ENCODE measurements at places on chromosomes 16 and 17.

DNA sequence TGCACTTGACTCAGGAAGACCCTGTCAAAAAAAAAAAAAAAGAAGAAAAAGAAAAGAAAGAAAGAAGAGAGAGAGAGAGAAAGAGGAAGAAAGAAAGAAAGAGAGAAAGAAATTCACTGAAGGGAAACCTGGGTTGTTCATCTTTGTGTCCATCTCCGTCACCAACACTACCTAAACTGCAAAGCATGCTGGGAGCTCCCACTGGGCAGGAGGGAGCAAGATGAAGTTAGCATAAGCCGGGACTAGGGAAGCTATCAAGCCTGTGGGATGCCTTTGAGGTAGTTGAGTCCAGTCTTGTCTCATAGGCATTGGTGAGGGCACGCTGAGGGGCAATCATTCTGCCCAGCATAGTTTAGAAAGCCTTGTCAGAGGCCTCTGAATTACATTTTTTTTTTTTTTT lies 7.6 kb upstream of the CBFB start:
- no peaks in the 10 kb centered on the region for H3K36me3 ChIP-seq
- DNase-seq = no peak
- H3K4me1 ChIP-seq = 0 out of 2 replicates have a peak, but pooled peaks cover 3% of the 10 kb centered on the region
- no peak overlapping the region for H3K27ac ChIP-seq
- no peak overlapping the region for H3K4me3 ChIP-seq

DNA sequence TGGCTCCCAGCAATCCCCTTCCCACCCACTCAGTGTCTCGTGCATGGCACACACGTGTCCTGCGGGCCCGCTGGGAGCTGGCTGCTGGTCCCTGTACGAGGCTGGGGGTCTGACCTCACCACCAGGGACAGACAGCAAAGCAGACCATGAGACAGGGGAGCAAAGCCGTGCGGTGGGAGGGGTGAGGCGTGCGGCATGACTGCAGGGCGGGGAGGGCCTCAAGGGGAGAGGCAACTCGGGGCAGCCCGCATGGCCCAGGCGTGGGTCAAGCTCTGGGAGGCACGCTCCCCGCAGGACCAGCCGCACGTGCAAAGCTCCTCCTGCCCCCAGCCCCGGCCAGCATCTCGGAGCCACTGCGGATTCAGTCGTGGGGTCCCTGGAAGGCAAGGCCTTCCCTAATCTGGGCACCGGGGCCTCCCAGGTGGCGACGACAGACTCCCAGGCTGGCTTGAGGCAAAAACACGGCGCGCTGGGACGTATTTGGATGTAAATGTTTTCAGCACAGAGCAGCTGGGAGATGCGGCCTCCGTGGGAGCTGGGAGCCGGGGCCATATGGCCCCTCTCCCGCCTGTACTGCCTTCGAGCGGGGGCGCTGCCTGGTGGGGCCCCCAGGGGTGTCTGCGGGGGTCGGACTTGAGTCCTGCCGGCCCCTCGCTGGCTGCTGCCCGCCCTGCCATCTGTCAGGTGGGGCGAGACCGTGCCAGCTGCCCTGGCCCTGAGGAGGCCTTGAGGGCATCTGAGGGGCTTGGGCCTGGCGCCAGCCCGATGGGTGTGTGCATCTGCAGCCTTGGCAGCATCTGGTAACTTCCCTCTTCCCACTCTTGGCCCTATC lies 12.2 kb upstream of the CBFA2T3 start:
- H3K36me3 ChIP-seq = no peaks in the 10 kb centered on the region
- no peak overlapping the region for H3K27ac ChIP-seq
- no peak for DNase-seq
- H3K27me3 ChIP-seq = no peaks in the 10 kb centered on the region
- H3K4me3 ChIP-seq = no peak overlapping the region

- H3K4me1 ChIP-seq = peaks cover 41% of the 10 kb centered on the region
- no peaks in the 10 kb centered on the region for H3K36me3 ChIP-seq
Observed at GRCh38 chr16:79991969-79992368, 391.4 kb upstream of the MAF start.

DNA sequence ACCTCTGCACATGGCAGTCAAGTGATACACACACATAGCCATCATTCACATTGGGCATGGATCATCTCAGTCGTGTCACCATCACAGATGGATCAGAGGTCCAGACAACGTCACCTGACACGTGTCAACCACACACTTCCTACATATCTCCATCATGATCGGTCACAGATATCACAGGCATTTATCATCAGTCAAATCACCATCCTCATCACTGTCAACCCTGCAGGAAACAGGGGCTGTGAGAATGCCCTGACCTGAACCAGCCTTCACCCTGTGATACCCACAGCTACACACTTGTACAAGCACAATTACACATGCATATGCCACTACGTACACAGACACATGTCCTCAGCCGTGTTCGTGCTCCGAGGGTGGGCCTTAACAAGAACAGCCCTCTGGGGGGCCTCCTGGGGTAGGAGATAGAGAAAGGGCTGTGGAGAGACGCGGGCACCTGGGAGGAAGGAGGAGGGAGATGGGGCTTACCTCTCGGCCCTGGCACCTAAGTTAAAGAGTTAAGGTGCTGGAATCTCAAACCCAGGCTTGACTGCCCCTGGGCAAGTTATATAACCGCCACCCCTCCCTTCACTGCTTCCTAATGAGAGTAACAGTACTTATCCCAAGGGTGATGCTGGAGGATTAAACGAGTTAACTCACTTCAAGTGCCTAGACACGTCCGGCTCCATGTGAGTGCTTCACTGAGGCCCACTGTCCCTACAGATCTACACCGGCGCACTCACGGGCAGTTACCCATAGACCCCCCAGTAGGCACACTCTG lies 1.1 kb downstream of the SLC12A4 start:
- H3K27me3 ChIP-seq = peaks cover 5% of the 10 kb centered on the region
- H3K4me3 ChIP-seq = peak overlapping the region; percentile 97
- DNase-seq = no peak
- H3K36me3 ChIP-seq = peaks cover 12% of the 10 kb centered on the region
- H3K27ac ChIP-seq = peak overlapping the region; percentile 92
- H3K4me1 ChIP-seq = peaks cover 44% of the 10 kb centered on the region

DNA sequence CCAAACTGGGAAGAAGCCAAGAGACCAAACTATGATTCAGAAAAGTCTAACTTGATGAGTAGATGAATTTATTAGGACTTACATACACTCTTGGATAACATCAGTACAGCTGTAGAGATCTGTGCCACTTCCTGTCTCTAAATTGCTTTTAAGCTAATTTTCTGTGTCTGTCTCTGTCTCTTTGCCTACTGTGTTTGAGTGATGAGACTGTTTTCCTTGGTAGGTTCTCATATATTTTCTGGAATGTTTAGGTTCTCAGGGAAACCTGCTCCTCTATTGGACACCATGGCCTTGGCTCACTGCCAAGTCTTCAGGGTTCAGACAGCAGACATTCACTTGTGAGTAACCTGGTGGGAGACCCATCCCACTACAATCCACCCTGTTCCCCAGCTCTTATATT lies 103.5 kb upstream of the KIF2B start:
- no peak overlapping the region for H3K4me3 ChIP-seq
- H3K36me3 ChIP-seq = peaks cover 13% of the 10 kb centered on the region
- H3K4me1 ChIP-seq = no peaks in the 10 kb centered on the region
- no peak for DNase-seq

DNA sequence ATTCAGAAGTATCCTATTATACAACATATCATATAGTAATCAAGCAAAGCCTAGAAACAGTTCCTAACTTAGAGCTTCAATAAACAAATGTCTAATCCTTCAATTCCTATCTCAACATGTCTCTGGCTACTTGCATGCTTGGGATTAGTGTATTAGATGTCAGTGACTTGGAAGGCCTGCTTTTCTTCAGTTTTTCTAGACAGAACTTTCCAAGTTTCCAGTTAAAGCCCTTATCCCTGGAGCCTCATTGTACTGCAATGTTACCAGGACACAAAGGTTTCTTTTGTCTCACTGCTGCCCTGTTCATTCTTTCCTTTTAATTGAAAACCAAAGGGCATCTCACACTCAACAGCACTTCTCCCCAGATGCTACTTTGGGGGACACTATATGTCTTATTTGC lies 16.5 kb downstream of the PSME3IP1 start:
- H3K27me3 ChIP-seq = no peaks in the 10 kb centered on the region
- no peak for DNase-seq
- H3K36me3 ChIP-seq = peaks cover 73% of the 10 kb centered on the region
- H3K4me1 ChIP-seq = 0 out of 2 replicates have a peak, but pooled peaks cover 3% of the 10 kb centered on the region
- H3K4me3 ChIP-seq = no peak overlapping the region

- no peak overlapping the region for H3K4me3 ChIP-seq
- no peaks in the 10 kb centered on the region for H3K27me3 ChIP-seq
Observed at GRCh38 chr17:82059272-82060000, 6.2 kb downstream of the DUS1L start.

DNA sequence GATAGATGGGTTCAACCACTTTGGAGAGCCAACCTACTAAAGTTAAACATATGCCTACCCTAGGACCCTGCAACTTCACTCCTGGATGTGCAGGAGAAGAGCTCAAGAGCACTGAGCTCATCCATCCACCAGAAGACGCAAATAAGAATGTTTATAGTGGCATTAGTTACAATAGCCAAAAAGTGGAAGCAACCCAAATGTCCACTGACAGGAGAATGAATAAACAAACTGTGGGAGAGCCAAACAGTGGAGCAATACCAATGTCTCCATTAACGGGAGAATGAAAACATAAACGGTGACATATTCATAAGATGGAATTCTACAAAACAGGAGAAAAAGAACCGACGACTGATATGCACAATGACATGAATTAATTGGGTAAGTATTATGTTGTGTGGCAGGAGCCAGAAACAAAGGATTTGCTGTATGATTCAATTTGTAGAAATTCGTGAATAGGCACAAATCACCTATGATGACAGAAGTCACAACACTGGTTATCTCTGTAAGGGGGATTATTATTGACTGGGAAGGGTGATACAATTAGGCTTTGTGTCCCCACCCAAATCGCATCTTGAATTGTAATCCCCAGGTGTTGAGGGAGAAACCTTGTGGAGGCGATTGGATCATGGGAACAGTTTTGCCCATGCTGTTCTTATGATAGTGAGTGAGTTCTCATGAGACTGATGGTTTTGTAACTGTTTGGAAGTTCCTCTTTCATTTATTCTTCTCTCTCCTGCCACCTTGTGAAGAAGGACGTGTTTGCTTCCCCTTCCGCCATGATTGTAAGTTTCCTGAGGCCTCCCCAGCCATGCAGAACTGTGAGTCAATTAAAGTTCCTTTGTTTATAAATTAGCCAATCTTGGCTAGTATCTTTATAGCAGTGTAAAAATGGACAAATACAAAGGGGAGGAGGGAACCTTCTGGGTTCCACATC lies 57.9 kb upstream of the PLCG2 start:
- no peak overlapping the region for H3K27ac ChIP-seq
- H3K4me3 ChIP-seq = no peak overlapping the region
- H3K4me1 ChIP-seq = peaks cover 32% of the 10 kb centered on the region
- H3K36me3 ChIP-seq = peaks cover 2% of the 10 kb centered on the region

DNA sequence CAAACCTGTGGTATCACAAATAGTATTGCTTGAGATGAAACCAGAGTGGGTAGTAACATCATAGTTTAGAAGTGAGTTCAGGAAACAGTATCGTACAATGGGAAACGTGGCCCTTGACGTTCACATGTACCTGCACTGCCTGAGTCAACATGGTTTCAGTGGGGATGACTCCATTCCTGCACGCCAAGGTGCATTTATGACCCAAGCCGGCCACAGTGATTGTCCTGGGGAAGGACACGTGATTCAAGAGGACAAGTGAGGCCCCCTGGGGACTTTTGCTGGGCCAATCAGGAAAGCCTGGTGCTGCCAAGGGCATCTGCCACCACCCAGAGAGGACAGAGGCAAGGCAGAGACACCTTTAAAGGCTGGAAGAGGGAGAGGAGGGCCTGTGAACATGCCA lies 119.2 kb downstream of the AXIN2 start:
- no peaks in the 10 kb centered on the region for H3K27me3 ChIP-seq
- peaks cover 13% of the 10 kb centered on the region for H3K4me1 ChIP-seq
- DNase-seq = no peak
- no peaks in the 10 kb centered on the region for H3K36me3 ChIP-seq

DNA sequence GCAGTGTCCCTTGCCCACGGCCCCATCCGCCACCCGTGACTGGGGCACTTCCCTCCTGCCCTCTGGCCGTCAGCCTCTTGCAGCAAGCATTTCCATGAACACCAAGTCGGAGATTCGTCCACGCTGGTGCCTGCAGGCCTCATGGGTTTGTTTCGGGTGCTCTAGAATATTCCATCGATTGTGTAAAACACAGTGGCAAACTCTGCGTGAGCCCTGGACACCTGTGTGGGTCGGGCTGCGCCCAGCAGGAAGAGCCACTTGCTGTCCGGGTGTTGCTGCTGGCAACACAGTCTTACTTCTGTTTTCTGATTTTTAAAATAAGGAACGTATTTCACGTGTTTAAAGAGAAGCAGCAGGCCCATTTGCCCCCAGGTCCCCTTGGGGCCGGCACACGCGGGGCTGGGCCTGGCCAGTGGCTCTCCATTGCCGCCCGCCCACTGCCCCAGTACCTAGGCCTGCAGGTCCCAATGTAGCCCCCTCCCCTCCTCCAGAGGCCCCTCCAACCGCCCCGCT lies 10.0 kb downstream of the CYBC1 start:
- DNase-seq = no peak
- peaks cover 4% of the 10 kb centered on the region for H3K36me3 ChIP-seq
- H3K4me3 ChIP-seq = no peak overlapping the region
- H3K27me3 ChIP-seq = no peaks in the 10 kb centered on the region

DNA sequence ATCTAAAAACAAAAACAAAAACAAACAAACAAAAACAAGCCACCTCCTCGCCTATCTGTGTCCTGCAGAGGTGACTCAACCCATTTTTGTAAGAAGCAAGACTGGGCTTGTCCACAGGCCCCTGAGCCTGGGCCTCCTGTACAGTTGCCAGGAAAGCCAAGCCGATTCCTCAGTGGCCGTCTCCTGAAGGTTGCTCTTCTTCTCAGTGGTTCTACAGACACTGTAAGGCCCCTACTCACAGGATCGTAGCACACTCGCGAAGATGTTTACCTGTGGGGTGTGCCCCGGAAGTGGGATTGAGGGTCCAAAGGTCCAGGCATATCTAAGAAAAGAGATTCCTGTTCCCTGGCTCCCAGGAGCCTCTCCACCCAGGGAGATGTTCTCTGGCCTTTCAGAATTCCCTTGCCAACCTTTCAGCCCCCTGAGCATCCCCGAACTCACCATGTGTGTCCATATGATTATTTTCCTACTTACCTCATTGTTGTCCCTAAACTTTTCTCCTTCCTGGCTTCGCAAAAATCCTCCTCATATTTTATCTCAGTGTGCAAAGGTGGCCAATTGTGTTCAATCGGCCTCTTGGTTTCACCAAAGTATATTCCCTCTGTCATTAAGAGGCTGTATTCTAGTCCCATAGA lies 7.5 kb upstream of the CES3 start:
- H3K36me3 ChIP-seq = 0 out of 2 replicates have a peak, but pooled peaks cover 5% of the 10 kb centered on the region
- H3K27ac ChIP-seq = no peak overlapping the region
- peaks cover 44% of the 10 kb centered on the region for H3K27me3 ChIP-seq
- peaks cover 4% of the 10 kb centered on the region for H3K4me1 ChIP-seq
- H3K4me3 ChIP-seq = no peak overlapping the region
